ENCODE measurements at places on chromosomes 4 and X.

DNA sequence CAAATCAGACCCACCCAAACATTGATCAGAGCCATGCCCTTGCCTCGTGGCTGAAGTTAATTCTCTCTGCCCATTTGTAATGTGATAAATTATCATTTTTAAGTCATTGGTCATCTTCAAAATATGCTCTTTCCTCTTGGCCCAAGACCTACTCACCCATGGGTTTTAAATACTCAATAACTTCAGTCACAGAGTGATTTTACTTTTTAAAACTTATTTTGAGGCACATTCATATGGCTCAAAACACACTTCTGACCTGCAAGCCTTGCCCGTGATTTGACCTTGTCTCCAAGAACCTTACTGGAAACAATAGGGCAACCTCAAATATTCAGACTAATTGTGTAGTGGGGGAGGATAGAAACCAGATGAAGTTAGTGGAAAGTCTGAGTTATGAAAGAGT is 176.2 kb upstream of the LNX1 start:
- DNase-seq: no peak

DNA sequence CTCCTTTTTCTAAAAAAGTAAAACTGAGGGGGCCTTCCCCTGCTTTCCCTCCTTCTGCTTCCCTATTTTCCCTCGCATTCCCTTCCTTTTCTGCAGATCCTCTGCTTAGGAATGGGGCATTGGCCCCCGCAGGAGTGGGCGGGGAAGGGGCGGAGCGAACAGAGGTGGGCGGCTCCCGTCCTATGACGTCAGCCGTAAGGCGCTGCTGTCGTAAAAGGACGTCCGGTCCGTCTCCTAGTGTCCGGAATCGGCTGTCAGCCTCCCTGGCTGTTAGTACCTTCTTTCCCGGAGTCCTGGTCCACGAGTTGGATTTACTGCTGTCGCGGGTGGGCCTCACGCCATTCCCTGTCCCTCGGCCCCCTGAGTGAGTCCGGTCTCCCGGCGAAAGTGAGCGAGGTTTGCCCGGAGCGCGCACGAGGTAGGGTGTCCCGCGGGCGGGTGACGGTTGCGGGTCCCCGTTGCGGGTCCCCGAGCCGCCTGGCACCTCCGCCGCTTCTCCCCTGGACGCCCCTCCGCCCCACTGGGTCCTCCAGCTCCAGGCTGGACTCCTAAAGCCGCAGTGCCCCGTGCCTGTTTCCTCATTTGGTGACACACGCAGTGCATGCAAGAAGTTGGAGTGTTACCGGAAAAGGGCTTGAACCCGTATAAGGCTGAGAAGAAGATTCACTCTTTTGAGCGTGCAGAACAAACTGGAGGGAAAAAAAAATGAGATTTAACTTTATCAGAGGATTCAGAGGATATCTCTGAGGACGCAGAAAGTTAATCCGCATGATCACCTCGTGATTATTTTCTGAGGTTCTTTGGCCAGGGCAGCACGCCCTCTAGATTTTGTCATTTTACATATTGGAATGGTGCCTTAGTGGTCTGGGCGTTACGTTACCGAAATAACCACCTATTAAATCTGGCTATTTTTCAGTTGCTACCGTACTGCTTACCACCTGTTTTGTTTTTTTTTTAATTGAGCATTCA is at the start of gene ZNF330:
TSS of gene ZNF330 (plus strand) at position 205 of the 969 bp plus-strand sequence. CDS start 1,477 bp downstream, outside the sequence.
- DNase-seq: peak; percentile 92

- no peak for DNase-seq
Observed at GRCh38 chr4:156571146-156571545, 400.5 kb downstream of the PDGFC start.

- no peak for DNase-seq
Observed at GRCh38 chr4:68129793-68130192, at the start of gene TMPRSS11F. TMPRSS11F (minus strand) TSS chr4:68129869; CDS start chr4:68129820, 49 bp downstream.

DNA sequence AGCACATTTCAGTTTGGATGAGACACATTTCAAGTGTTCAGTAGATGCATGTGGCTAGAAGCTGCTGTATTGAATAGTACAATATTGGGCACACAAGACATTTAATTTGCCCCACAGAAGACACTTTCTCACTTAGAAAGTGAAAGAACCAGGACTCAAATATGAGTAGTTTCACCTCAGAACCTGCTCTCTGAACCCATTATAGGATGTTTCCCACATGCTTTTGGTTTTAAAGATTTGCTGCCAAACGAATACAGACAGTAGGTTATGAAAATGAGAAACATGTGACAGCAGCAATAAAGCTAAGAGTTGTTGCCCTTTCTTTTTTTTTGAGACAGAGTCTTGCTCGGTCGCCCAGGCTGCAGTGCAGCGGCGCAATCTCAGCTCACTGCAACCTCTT is 32.3 kb downstream of the C4orf54 start:
- DNase-seq: no peak

DNA sequence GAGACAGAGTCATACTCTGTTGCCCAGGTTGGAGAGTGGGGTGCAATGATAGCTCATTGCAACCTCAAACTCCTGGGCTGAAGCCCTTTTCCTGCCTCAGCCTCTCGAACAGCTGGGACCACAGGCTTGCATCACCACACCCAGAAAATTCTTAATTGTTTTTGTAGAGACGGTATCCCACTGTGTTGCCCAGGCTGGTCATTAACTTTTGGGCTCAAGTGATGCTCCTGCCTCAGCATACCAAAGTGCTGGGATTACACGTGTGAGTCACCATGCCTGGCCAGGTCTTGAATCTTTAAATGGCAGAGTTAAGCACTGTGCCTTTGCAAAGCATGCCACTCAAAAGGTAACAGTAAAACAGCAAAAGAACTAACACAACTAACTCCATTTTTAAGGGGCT is 28.6 kb upstream of the BBS12 start:
- no peak for DNase-seq

GRCh38 chr4:105291925-105292324 is 145.2 kb downstream of the TET2 start:
- no peak for DNase-seq
